ENCODE measurements at places on chromosomes 2 and 18. TPM values are rescaled to one million over a fixed set of nuclear protein-coding genes. Genes with fewer than 3 reads are reported as not detected.

GRCh38 chr18:45838302-45839070 is 13.0 kb downstream of the SIGLEC15 start:
- H3K4me3 ChIP-seq, result no peak overlapping the region
- peaks cover 73% of the 10 kb centered on the region for H3K27me3 ChIP-seq
- no peak for DNase-seq
- no peaks in the 10 kb centered on the region for H3K36me3 ChIP-seq
- no peak overlapping the region for H3K27ac ChIP-seq

DNA sequence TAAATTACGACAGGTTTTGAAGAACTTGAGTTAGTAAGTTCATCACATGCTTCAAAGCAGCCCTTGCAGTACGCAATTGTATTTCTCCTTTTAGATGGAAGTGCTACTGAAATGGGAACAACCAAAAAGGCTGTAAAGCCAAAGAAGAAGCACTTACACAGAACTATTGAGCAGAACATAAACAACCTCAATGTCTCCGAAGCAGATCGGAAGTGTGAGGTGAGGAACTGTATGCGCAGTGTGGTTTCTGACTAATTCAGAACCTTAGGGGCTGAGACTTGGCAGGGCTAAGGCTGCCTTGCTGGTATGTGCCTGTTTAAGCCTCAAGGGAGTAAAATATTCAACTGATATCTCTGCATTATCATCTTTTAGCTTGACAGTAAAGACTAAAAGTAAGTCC is 8.4 kb downstream of the NCAPH start:
- no peaks in the 10 kb centered on the region for H3K27me3 ChIP-seq
- no peak for DNase-seq
- no peak overlapping the region for H3K4me3 ChIP-seq
- H3K4me1 ChIP-seq, result no peaks in the 10 kb centered on the region

GRCh38 chr18:24539866-24540617 is 79.6 kb downstream of the HRH4 start:
- H3K4me3 ChIP-seq, result no peak overlapping the region
- H3K27ac ChIP-seq, result no peak overlapping the region
- no peaks in the 10 kb centered on the region for H3K36me3 ChIP-seq
- DNase-seq, result no peak
- peaks cover 8% of the 10 kb centered on the region for H3K27me3 ChIP-seq
- peaks cover 27% of the 10 kb centered on the region for H3K4me1 ChIP-seq

DNA sequence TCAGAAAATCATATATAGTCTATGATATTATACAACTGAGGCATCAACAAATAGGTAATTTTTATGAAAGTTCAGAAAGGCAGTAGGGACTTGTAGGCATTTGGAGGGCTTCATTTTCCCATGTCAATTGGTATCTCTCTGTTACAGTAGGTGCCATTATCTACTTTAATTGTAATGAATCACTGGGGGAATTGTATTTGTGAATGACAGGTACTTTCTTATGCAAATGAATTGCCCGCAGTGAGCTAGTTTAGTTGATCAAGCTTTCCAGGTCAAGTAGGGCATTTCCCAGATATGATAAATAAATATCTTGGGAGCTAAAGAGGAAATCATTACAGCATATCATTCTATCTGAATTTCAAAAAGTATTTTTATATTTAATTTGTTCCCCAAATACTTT is 1116.3 kb downstream of the DPP10 start:
- H3K27ac ChIP-seq, result no peak overlapping the region
- peaks cover 10% of the 10 kb centered on the region for H3K4me1 ChIP-seq
- no peak for DNase-seq
- no peak overlapping the region for H3K4me3 ChIP-seq
- no peaks in the 10 kb centered on the region for H3K27me3 ChIP-seq

DNA sequence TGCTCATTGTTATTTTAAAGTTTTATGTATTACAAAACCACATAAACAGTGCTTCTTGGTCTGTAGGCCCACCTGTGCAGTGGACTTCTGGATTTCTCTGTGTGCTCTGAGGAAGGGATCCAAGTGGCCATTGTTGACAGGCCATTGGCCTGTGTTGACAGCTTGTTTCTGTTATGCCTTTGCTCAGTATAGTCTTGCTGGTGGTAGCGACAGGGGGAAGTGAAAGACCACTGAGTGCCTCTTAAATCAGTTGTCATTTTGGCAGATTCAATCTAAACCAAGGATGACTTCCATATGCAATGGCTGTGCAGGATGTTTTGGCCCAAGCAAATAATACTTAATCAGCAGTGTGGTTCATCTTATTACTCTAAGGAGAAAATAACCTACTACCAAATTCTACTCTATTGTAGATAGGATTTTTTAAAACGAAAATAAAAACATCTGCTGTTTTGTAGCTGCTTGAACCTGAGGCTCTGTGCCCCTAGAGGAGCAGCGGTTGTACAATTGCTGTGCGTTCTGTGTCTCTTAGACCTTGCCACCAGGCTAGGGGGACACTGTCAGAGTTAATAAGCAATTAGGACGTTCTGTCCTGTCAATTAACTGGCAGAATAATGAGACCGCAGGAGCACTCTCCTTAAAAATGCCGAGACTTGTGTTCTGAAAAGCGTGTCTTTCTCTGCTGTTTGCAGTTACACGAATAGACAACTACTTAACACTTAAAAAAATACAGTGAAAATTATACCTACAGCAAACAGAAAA is 108.2 kb downstream of the RHBDD1 start:
- H3K4me1 ChIP-seq, result no peaks in the 10 kb centered on the region
- peaks cover 25% of the 10 kb centered on the region for H3K36me3 ChIP-seq
- no peak for DNase-seq
- no peak overlapping the region for H3K4me3 ChIP-seq

GRCh38 chr2:147082850-147083522 is 761.8 kb upstream of the ACVR2A start:
- peaks cover 14% of the 10 kb centered on the region for H3K4me1 ChIP-seq
- no peak overlapping the region for H3K4me3 ChIP-seq
- H3K36me3 ChIP-seq, result no peaks in the 10 kb centered on the region
- peak; percentile 63 for DNase-seq
- H3K27ac ChIP-seq, result no peak overlapping the region

DNA sequence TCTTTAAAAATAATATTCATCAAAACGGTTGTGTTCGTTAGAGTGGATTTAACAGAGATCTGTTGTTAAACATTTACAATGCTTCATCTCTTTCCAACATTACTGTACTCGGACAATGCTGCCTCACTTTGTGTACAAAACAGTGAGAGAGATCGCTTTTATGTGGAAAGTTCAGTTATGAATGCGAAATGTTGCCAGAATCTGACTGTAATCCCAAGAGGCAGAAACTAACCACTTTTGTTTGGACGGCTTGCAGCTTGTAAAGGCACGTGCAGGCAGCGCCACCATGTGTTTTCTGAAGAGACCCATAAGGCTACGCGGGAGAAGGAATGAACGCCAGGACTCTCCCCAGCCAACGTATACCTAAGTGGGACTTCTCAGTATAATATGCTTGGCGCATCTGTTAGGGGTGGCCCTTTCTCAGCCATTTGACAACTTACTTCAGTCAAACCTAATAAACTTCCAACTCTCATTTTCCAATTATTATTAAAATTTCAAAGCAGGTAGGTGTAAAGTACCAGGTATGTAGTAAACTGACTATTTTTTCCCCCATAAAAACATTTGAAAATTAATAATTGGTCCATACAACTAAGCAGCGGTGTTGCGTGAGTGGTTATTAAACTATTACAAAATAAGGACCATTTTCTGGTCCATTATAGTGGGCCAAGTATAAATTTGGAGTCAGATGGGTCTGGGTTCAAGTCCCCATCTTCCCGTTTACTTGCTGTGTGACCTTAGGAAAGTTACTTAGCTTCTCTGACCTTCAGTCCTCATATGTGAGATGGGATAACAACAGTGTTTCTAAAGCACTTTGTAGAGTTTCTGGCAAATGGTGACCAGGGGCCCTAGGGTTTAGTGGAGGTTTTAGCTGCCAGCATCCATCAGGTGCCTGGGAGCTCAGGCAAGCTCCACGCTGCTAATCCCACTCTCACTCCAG is 5.6 kb upstream of the NAPG start:
- peaks cover 24% of the 10 kb centered on the region for H3K4me1 ChIP-seq
- H3K27ac ChIP-seq, result peak overlapping the region; percentile 10
- H3K27me3 ChIP-seq, result no peaks in the 10 kb centered on the region

DNA sequence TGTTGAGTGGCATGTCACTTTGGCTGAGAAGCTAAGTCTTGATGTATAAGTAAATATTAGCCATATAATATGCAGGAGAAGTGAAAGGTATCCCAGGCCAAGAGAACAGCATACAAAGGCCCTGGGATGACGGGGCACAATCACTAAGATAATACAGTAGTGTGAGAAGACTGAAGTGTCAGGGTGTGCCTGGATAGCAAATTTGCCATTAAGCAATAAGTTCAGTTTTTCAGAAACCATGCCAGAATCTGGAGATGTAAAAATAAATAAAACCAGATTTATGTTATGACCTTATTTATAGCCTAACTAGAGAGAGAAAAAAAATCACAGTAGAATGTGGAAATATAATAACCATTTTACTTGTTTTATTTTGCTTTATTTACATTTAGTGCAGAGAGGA is 1858.7 kb upstream of the CELF4 start:
- DNase-seq, result no peak
- H3K4me1 ChIP-seq, result no peaks in the 10 kb centered on the region
- H3K4me3 ChIP-seq, result no peak overlapping the region
- H3K36me3 ChIP-seq, result no peaks in the 10 kb centered on the region
- no peaks in the 10 kb centered on the region for H3K27me3 ChIP-seq

- H3K27me3 ChIP-seq, result peaks cover 9% of the 10 kb centered on the region
- DNase-seq, result peak; percentile 11
- peaks cover 7% of the 10 kb centered on the region for H3K4me1 ChIP-seq
Observed at GRCh38 chr2:127623388-127624319, 22.3 kb upstream of the GPR17 start.

DNA sequence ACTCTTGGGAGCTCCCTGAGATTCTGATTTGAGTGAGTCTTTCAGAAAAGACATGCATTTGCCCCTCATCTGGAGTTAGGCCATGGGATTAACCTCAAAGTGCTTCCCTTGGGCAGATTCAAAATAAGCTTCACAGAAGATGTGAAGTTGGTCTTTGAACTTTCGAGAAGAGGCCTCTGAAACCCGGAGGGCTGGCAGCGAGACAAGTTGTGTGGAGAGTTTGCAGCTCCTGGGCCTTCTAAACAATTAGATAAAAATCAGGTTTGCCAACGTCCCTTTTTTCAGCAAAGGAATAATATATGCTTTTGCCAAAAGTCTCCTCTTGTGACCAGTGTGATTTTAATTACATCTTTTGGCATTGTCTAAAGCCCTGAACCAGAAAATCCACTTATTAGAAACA is 489.7 kb downstream of the SOX11 start:
- no peaks in the 10 kb centered on the region for H3K27me3 ChIP-seq
- H3K27ac ChIP-seq, result peak overlapping the region; percentile 89
- no peak for DNase-seq
- peaks cover 56% of the 10 kb centered on the region for H3K4me1 ChIP-seq
- H3K36me3 ChIP-seq, result no peaks in the 10 kb centered on the region

DNA sequence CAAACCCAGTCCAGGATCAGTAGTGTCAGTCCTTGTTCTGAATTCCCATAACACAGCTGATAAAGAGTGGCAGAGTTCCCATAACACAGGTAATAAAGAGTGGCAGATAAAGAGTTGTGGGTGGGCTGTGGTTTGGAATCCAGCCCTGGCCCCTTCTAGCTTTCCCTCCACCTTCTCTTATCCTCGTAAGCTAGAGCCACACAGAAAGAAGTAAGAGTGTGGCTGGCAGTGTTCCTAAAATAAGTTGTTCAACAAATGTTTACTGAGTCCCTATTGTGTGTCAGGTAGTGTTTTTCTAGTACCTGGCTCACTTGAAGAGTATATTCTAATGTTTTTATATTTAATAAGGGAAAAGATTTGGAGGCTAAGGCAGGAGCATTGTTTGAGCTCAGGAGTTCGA is 65.0 kb upstream of the BCL2L11 start:
- DNase-seq, result no peak
- peaks cover 5% of the 10 kb centered on the region for H3K4me1 ChIP-seq
- peaks cover 44% of the 10 kb centered on the region for H3K27me3 ChIP-seq

DNA sequence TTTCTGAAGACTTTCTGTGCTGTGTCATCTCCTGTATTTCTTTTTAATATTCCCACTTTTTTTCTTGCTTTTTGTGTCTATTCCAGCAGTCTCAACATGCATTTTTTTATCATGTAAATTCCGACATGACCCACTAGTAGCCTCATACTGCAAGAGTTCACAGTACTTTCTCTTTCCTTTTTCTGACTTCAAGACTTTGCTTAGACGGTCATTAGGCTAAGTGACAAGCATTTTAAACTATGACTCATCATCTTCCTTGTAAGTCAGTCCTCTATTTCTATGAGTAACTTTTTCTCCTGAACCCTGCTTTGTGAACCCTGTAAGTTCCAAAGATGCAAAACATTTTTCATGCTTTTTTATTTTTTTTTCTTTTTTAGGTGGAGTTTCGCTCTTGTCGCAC is 381.2 kb downstream of the TXNL1 start:
- H3K27ac ChIP-seq, result peak overlapping the region; percentile 48
- peaks cover 1% of the 10 kb centered on the region for H3K36me3 ChIP-seq
- peaks cover 10% of the 10 kb centered on the region for H3K4me1 ChIP-seq
- no peak overlapping the region for H3K4me3 ChIP-seq

DNA sequence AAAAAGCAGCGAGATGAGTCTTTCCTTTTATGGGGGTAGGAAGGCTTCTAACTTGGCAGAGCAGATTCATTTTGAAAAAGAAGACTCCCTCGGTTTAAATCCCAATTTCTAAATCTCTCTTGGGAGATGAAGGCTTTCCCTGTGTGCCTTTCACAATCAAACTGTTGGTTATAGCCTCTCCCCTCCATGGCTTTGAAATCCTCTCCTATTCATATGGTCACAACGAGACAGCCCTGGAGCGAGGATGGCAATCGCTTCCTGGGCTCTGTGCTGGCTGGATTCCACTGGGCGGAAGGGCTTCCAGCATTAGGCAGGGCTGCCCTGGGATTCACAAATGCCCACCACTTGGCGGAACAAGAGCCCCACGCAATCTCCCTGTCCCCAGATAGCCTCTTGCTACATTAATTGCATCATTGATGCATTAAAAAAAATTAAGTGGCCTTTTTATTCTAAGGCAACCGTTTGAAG is 1.6 kb downstream of the CAVIN2 start:
- no peak for DNase-seq
- no peaks in the 10 kb centered on the region for H3K27me3 ChIP-seq
- peaks cover 34% of the 10 kb centered on the region for H3K4me1 ChIP-seq
- H3K4me3 ChIP-seq, result no peak overlapping the region
- no peaks in the 10 kb centered on the region for H3K36me3 ChIP-seq

DNA sequence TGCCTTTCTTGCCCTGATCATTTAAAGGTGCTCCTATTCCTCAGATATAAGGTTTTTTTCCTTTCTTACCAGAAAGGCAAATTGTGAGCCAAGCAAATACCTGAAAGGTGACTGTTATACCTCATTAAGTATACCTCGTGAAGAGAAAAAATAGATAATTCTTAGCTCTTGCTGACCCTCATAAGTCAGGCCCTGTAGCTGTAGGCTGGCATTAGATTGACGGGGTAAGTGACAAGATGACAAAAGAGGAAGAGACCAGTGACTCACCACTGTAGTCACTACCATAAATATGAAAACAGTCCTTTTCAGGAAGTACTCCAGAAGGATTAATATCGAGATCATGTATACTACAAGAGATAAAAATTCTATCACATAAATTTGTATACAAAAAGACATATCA is 104.6 kb downstream of the PTPN4 start:
- H3K36me3 ChIP-seq, result peaks cover 13% of the 10 kb centered on the region
- H3K4me3 ChIP-seq, result no peak overlapping the region
- DNase-seq, result no peak
- peaks cover 6% of the 10 kb centered on the region for H3K4me1 ChIP-seq
- H3K27me3 ChIP-seq, result no peaks in the 10 kb centered on the region
- H3K27ac ChIP-seq, result no peak overlapping the region

The MPHOSPH10 gene
- 34.3 TPM for total RNA-seq

The RBMS1 gene
- 128 TPM for total RNA-seq

The AKAIN1 gene
- total RNA-seq, result not detected

Measured in mesothelial cell of epicardium (in vitro differentiated cells).